Activated T-helper 1 cell treated with anti-CD3 and anti-CD28 coated beads, Interleukin-2, amount 50 U/mL, for 16 hours (primary cell): ENCODE measurements at places on chromosomes 3 and 15.

GRCh38 chr3:38122712-38123290, 14.1 kb downstream of the ACAA1 start:
- no peak for DNase-seq

DNA sequence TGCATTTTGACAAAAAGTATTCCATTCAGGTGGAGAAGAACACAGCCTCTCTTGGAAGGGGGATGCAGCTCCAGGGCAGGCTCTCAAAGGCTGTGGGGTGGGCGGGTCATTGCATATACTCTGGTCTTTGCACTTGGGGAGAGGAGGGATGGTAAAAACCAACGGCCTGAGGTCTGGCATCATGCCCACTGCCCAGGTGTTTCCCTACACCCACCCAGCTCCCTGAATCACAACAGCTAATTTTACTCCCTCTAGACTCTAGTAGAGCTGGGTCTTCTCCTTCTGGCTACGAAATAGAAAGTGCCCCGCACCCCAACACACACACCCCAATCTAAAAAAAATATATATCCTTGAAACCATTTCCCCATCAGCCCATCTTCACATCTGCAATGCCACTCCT, 1.0 kb downstream of the MYLK start:
- no peak for DNase-seq

GRCh38 chr15:22979238-22980188, 655 bp downstream of the CYFIP1 start:
- DNase-seq: no peak

- DNase-seq: no peak
Measured at GRCh38 chr15:78853500-78853899, 19.2 kb upstream of the MORF4L1 start.

DNA sequence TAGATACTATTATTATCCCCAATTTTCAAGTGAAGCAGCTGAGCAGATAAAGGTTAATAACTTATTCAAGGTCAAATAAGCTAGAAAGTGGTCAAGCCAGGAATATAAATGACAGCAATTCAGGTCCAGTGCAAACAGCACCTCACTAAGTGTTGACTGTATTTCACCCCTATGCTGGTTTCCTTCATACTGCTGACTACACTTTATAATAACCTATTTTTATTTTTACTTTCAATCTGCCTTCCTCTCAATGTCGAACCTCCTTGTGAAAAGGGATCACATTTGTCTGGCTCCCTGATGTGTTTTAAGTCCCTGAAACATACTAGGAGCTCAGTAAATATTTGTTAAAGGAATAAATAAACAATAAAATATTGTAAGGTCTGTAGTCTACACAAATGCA, 146.1 kb downstream of the NAALADL2 start:
- DNase-seq: no peak

DNA sequence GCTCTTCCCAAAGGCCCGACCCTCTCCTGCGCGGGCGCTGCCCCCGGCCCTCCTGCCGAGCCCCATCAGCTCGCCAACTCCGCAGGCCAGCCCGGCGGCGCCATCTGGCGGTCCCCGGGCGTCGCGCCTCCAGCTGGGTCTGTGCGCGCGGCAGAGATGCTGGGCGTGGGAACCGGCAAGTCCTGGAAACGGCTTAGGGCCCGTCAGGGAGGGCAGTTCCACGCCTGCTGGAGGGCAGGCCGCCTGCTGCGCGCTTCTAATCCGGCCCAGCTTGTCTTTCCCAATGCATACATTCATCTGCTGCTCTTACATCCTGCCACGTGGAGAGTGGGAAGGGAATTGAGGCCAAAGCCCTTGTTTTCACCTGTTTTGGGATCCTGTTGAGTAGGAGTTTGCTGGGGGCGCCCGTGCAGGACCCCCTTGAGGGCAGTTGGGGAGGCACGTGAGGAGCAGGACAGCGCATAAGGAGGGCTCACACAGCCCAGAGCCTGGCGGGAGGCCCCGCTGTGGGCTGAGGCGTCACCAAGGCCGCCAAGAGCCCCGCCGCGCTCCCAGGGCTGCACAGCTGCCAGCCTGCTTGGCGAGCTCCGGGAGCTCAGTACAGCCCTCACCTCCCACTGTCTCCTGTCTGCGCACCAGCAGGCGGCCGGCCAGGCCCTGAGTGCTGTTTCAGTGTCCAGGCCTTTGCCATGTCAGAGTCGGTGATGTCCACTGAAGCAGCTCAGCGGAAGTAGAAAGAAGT, 165.6 kb downstream of the NSMCE3 start:
- DNase-seq: peak; percentile 43

DNA sequence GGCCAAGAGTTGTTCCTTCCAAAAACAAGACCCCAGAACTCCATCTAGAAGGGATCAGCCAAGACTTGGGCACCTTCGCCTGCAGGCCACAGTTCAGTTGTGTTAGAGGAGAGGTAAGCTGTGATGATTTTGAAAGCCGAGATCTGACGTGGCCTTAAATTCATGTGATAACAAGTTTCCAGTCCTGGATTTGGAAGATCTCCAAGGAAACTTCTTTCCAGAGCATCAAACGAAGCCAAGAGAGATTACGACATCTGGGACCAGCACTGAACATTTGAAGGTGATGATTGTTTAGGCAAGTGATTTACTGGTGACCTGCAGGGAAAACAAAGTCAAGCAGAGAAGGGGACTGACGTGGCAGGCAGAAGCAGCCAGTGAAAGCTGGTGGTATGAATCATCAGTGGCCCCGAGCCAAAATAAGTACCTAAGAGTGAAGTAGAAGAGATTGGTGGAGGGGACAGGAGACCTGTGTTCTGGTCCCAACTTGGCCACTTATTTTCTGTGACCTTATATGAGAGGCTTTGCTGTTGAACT, 339.0 kb upstream of the PROK2 start:
- no peak for DNase-seq

DNA sequence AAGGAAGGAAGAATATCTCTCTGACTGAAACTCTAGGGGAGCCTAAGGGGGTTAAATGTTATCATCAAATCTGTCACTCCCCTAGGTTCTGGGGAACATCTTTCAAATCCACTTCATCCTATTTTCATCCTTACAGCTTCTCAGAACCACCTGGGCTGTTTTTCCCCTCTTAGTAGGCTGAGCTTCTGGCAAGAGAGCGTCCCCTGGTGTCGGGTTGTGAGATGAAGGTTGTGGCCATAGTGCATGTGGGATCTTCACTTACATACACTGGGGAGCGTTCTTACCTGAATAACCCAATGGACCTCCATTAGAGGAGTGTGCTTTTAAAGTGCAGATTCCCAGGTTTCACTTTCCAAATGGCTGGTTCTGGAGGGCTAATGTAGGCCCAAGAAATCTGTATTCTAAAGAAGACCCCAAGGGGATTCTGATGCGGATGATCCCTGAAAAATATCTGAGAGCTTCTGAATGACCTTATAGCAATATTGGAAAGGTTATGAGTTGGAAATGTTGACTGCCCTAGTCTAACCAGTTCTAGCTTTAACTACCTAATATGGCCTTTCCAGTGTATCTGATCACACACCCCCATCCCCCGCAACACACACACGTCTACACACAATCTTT, 663.7 kb downstream of the AGBL1 start:
- peak; percentile 20 for DNase-seq

DNA sequence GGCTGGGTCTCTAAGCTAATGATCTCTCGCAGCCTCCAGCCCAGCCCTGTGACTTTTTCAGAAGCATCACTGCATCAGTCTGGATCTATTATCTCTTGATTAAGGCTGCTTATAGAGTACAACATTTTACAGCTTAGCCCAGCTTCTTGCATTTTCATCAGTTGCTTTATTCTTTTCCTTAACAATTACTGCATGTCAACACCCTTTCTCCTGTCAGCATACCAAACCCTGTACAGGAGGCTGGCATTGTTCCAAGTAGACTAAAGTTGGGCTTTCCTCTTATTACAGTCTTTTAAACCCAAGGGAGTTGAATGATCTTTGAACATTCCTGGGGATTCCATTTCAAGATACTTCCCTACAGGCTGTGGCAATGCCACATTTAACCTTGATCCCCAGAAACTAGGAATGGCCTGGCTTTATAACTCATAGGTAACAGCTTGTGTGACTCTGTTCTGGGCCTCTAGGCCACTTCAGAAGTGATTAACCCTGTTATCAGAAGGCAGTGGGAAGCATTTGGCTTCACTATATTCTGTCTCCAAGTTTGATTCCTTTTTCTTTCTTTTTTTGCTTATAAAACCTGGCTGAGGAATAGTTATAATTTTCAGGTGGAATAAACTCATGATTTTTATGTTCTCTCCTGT, 182.9 kb downstream of the KCNMB2 start:
- no peak for DNase-seq

- DNase-seq: no peak
Measured at GRCh38 chr3:153029350-153029749, 132.7 kb upstream of the RAP2B start.

DNA sequence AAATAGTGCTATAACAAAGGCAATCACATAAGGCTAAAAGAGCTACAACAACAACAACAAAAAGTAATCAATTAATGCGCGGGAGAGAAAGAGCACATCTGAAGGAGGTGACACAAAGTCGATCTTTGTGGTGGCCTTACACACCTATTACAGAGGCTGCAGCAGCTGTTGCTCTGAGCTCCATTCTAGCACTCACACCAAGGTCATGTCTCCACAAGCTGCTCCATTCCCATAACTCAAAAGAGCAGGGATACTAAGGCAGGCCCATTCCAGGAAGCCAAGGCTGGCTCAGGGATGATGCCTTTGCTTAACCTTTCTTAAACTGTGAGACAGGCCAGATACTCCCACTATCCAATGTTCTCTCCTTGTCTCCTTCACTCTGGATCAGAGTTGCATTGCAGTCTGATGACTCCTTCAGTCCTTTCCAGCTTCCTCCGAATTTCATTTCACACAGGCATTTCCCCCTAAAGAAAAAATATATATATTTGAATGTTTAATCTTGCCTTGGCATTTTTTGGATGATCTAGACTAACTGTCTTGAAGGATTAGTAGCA, 52.7 kb downstream of the SNTN start:
- DNase-seq: no peak

- no peak for DNase-seq
Measured at GRCh38 chr3:71504250-71505036, 79.1 kb downstream of the FOXP1 start.

- no peak for DNase-seq
Measured at GRCh38 chr3:101950510-101950909, 101.2 kb downstream of the NFKBIZ start.

DNA sequence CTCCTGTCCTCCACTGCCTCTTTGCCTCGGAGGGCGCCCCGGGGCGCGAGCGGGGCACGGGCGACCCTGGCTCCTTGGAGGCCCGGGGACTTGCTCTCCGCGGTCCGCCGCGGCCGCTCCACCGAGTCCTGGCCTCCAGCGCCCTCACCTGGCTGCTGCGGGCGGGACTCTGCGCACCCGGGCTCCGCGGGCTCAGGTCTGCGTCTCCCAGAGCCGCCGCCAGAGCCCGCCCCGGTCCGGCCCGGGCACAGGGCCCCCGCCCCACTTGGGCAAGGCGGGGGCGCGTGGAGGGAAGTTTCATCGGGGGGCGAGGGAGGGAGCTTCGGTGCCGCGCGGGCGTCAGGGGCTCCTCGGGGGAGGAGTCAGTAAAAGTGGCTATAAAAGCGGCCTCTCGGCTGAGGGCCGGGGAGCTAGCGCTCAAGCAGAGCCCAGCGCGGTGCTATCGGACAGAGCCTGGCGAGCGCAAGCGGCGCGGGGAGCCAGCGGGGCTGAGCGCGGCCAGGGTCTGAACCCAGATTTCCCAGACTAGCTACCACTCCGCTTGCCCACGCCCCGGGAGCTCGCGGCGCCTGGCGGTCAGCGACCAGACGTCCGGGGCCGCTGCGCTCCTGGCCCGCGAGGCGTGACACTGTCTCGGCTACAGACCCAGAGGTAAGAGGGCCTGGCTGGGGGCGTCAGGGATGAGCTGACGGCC, at the start of gene CEMIP:
CEMIP (plus strand) TSS at position 407 of the 694 bp plus-strand sequence. CDS start 94,510 bp downstream, outside the sequence.
- no peak for DNase-seq

GRCh38 chr3:58626841-58627569, 39.6 kb downstream of the FAM3D start:
- DNase-seq: no peak

- no peak for DNase-seq
Measured at GRCh38 chr3:18024715-18025114, 282.3 kb upstream of the TBC1D5 start.

- no peak for DNase-seq
Measured at GRCh38 chr3:119604878-119605277, 7.2 kb downstream of the PLA1A start.

GRCh38 chr3:58528629-58529028, 8.4 kb downstream of the ACOX2 start:
- no peak for DNase-seq

- DNase-seq: no peak
Measured at GRCh38 chr3:143170074-143170473, 50.5 kb downstream of the CHST2 start.

- no peak for DNase-seq
Measured at GRCh38 chr3:105360003-105360402, 6.7 kb upstream of the ALCAM start.

- no peak for DNase-seq
Measured at GRCh38 chr15:71545223-71545760, 265.1 kb upstream of the NR2E3 start.

DNA sequence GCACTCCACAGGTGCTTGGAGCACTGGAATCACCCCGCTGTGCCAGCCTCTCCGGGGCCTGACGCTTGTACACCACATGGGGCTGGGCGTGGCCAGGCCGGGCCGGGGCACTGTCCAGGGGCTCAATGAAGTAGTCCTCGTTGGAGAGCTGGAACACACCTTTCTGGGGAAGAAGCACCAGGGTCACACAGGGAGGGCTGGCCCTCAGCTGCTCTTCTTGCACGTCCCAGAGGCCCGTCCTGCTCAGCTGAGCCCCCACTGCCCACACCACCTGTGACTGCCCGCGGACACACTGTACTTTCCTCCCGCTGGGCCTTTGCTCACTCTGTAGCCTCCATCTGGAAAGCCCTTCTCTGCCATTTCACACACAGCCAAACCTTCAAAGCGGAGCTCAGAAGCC, 13.3 kb downstream of the ADAMTS7 start:
- no peak for DNase-seq

GRCh38 chr15:52463638-52464037, 65.0 kb downstream of the MYO5A start:
- no peak for DNase-seq

- DNase-seq: no peak
Measured at GRCh38 chr3:66392966-66393332, 107.9 kb downstream of the LRIG1 start.

DNA sequence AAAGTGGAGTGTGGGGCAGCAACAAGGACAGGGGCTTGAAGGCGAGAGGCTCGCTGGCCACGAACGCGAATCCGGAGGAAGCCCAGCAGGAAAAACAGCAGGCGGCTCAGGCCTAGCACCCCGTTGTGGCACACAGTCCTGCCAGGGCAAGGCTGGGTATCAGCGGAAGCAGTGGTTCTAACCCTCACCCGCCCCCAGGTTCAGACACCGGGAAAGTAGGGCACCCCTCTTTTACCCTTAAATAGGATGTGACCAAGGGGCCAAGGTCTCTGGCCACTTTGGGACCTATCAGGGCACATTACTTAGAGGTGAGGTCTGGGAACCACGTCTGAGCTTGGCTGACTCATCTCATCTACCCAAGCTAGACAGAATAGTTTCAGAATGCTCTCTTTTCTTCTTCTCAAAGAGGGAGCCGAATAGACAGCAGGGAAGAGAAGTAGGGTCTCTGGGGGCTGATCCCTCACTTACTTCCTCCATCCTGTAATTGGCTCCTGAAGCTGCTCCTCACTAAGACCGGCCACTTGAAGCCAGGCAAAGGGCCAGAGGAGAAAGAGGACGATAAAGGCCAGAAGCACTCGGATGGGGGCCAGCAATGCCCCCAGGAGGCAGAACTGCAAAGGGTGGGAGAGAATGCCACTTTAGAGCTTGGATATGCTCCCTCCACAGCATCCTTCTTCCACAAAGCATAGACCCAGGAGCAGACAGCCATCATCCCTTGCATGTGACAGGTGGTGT, 1.7 kb downstream of the LPCAT4 start:
- DNase-seq: no peak

GRCh38 chr15:89321521-89322410, 12.9 kb downstream of the POLG start:
- DNase-seq: no peak

GRCh38 chr3:54223063-54223462, 100.7 kb downstream of the CACNA2D3 start:
- no peak for DNase-seq
